MCF 10A (cell line): ENCODE measurements at places on chromosomes 13 and 19. TPM values are rescaled to one million over a fixed set of nuclear protein-coding genes. Genes with fewer than 3 reads are reported as not detected.

The TMEM150B gene
- total RNA-seq, result not detected in 2 replicates

GRCh38 chr13:22285867-22286266 lies 615.0 kb downstream of the FGF9 start:
- DNase-seq, result no peak

GRCh38 chr13:97889803-97890202 lies 63.7 kb upstream of the IPO5 start:
- no peak for DNase-seq

- peak; percentile 33 for DNase-seq
Measured at GRCh38 chr13:43874504-43875092, 4.9 kb downstream of the CCDC122 start.

DNA sequence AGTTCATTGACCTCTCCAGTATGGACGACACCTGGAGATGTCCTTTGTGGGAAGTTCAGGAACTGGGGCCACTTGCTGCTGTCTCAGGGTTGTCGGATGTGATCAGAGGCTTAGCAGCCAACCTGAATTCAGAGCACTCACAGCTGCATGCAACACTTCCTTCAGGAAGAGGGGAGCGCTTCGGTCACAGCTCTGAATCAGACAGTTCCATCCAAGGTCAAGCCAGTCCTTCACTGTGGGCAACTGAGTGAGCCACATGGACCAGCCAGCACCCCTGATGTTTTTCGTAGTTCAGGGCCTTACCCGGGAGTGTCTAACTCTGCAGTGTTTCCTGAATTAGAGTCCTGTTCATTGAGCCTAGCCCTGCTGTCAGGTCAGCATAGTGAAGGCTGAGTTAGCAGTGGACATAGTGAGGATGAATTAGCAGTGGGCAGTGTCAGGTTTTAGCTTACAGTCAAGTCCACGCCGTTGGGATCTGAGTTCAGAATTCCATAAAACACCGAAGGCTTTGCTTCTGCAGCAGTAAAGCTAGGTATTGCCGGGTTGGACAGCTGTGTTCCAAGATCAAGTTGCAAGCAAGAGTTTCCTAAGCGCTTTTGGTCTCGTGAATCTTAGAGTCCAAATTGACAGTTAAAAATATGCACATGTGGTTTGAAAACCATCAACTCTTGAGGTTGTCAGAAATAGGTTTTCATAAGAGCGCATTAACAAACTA lies 5.1 kb downstream of the ZNF555 start:
- no peak for DNase-seq

GRCh38 chr13:20787180-20787579 lies 13.4 kb upstream of the EEF1AKMT1 start:
- no peak for DNase-seq

DNA sequence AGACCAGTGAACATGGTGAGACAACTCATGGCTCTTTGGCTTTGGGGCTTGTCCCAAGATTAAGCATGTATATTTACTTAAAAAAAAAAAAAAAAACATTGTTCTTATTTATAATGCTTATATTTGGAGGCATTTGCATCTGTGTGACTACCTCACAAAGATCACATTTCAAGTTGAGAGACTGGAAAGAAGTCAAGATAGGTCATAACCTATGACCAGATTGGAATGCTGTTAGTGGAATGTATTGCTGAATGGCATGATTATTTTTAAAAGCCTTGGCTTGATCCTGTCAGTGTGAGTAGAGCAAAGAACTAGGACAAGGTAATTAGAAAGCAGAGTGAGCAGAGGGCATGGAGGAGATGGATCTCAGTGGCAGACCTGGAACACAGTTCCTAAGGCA lies 214.6 kb downstream of the OXGR1 start:
- peak; percentile 31 for DNase-seq

The ZNF665 gene
- not detected in 2 replicates for total RNA-seq

DNA sequence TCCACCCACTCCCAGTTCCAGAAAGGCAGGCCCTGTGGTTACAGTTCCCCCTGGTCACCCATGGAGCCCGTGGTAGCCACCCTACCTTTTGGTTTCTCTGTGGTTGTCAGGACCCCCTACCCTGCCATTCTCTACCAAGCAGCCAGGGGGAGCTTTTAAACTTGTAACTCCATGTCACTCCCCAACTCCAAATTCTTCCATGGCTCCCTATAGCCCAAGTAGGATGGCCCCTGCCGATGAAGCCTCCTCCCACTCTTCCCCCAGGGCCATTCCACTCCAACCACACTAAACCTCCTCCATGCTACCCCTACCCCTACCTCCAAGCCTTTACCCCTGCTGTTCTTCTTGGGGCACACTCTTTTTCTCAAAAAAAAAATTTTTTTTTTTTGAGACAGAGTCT lies 2.2 kb downstream of the S1PR2 start:
- peak; percentile 46 for DNase-seq

DNA sequence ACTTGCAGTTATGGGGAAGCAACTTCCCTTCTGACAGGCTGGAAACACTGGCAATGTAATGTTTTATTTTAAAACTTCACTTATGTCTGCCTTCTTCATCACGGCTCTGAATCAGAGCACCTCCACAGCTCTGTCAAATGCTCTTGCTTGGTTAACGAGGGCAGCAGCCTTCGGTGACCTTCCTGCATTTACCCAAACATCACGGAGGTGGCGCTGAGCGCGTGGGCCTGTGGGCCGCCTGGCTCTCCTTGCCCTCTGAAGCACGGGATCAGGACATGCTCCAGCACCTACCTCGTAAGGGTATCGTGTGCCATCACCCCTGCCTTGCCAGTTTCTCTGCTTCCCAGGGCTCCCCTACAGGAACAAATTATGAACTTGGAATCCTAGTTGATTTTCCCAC lies 310.0 kb downstream of the TEX29 start:
- DNase-seq, result no peak

The TMEM143 gene
- 6.0 and 7.6 TPM in 2 replicates for total RNA-seq

- DNase-seq, result no peak
Measured at GRCh38 chr13:83883061-83883523, 818 bp upstream of the SLITRK1 start.

DNA sequence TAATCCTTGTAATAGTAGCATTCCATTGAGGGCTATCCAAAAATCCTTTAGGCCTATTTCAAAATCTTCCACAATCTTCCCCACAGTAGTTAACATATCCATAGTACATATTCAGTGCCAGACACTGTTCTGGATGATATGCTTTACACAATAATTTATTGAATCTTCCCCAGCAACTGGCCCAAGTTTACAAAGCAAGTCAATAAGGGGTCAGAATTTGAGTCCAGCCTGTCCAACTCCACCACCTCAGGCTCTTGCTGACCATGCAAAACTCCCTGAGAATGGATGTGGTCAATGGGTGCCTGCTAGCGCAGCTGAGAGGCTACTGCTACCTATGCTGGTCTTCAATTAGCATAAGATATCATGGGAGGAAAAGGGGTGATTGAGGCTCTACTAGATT lies 529.6 kb downstream of the FGF9 start:
- DNase-seq, result no peak

The KANK3 gene
- 0.79 and 1.2 TPM in 2 replicates for total RNA-seq

The OVOL3 gene
- total RNA-seq, result not detected in 2 replicates

DNA sequence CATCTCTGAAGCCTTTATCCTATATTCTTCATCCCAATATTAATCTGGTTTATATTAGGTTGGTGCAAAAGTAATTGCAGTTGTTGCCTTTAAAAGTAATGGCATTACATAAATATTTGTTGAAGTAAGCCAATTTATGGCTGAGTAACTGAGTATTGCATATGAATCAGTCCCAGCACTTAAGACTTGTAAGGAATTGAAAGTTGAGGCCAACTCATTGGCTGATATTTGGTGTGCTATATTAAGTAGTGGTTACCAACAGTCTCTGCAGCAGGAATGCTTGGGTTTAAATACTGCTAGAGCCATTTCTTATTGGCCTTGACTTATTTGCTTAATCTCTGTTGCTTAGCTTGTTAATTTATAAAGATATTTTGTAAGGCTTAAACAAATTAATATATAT lies 460.7 kb downstream of the GPC6 start:
- no peak for DNase-seq

- no peak for DNase-seq
Measured at GRCh38 chr19:6402837-6403608, 10.1 kb upstream of the GTF2F1 start.

DNA sequence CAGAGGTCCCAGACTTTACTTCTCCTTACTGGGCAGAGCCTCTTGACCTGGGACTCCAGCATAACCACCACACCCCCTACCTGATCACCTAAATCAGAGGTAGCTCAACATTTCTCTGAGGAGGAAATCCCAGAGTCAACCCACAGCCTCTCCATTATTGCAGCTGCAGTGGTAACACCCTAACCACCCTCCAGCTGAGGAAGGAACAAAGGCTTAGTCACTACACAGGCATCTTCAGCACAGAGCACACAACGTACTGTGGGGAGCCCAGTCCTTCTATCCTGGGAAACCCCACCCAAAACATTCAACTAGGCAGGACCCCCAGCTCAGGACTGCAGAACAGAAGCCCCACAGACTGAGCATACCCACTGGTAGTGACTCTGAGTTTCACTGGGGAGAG lies 824.7 kb upstream of the SLITRK5 start:
- no peak for DNase-seq

- peak; percentile 43 for DNase-seq
Measured at GRCh38 chr19:46678110-46678732, 17.2 kb upstream of the DACT3 start.

The ZNF99 gene
- not detected in 2 replicates for total RNA-seq

DNA sequence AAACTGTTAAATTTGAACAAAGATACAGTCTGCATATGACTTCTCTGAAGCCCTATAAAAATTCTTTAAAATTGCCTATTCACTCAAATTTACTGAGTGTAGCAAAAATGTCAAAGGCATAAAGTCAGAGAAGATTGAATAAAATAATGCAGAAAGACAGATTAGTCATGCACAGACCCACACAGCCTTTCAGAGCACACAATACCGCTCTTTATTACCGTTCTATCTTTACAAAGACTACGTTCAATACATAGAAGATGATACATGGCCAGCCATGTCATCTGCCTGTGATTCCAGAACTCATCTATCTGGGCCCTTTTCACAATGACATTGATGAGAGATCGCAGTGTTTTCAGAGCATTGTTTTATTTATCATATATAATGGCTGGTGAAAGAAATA lies 107.2 kb downstream of the URI1 start:
- no peak for DNase-seq

GRCh38 chr19:33804021-33804799 lies 7.5 kb downstream of the KCTD15 start:
- DNase-seq, result peak; percentile 94

The SKA3 gene
- total RNA-seq, result 5.9 and 16.4 TPM in 2 replicates

GRCh38 chr19:52735734-52736133 lies 890 bp upstream of the ZNF611 start:
- DNase-seq, result peak; percentile 60

- no peak for DNase-seq
Measured at GRCh38 chr19:9456018-9456689, 20.8 kb upstream of the ZNF266 start.

The VSIG10L gene
- 0.58 and 0.74 TPM in 2 replicates for total RNA-seq

DNA sequence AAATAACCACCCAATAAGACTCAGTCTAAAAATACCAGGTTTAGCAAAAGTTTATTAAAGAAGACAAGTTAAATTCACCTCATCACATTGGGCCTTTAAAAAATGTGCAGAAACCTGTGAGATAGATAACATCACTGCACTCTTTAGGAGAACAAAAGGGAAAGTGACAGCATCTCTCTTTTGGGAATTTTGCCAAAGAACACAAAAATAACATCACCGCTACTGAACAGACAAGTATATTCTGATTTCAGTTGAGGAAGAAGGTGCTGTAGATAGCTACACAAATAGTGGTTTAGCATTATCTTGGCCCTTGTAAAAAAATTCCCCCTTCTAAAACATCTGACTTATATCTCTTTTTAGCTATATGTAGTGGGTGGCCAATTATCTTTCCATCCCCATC lies 244.7 kb downstream of the VWA8 start:
- no peak for DNase-seq

DNA sequence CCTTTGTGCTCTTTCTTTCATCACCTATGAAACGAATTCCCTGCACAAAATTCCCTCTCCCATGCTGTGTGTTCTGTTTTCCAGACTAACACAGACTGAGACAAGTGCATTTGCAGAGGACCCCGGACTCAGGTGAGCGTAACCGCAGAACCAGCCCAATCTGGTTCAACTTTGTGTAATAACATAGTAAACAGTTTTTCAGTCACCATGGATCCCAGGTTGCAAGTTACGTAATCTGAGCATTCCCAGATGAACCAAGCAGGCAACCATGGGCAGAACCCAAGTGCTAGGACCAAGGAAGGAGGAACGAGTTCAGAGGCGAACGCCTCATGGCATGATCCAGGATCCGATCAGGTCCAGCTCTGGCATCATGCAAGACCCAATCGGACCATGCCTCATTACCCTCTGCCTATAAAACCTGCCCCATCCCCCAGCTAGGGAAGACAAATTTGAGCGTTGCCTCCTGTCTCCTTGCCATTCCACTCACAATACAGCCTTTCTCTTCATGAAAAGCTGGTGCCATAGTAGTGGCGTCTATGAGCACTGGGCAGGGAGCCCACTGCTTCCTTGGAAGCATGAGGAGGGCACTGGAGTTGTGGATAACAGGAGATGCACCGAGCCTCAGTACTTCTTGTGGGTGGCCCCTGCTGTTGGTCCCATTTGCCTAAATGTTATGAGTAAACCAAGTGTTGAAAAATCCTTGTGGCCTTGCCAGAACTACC lies 107.6 kb downstream of the ABCC4 start:
- DNase-seq, result peak; percentile 5

- DNase-seq, result no peak
Measured at GRCh38 chr19:41564515-41565378, 11.2 kb upstream of the CEACAM21 start.

The SYT3 gene
- total RNA-seq, result not detected in 2 replicates

DNA sequence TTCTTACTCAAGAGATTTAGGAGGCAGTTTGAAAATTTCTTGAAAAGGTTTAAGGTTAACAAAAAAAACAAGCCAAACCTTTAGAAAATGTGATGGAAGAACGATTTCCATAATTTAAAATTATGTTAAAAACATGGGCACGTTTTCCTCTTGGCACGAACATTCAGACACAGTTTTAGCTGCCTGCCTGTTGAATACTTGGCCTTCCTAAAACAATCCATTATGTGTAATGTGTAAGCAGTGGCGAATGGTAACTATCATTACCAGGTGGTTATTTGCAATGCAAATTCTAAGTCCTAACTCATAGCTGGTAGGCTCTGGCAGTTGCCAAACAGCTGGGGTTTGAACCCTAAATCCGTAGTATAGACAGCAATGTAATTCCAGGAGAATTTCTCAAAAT lies 1425.7 kb upstream of the SLC10A2 start:
- no peak for DNase-seq

GRCh38 chr19:48654299-48655059 lies 8.5 kb upstream of the CA11 start:
- no peak for DNase-seq

DNA sequence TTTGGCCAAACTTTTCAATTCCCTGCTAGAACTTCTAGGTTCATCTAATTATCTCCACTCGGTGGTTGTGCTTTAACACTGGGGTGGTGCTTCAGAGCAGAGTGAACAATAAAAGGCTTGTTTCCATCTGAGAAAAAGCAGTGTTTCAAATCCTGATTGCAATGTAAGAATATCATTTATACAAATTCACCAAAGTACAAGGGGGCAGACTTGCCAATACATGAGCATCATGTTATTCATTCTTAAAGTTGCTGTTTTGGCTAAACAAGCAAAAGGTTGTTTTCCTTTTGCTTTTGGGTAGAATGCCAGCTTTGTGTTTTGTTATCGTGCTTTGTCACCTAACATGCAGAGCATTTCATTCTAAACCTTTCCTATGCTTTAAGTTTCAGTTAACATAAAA lies 78.5 kb upstream of the UBAC2 start:
- no peak for DNase-seq

GRCh38 chr13:97388373-97388772 lies 45.6 kb upstream of the RAP2A start:
- DNase-seq, result no peak

GRCh38 chr13:71219698-71220415 lies 647.1 kb downstream of the DACH1 start:
- DNase-seq, result no peak

The GPR4 gene
- total RNA-seq, result not detected in 2 replicates

GRCh38 chr13:81318231-81319019 lies 977.5 kb upstream of the SPRY2 start:
- no peak for DNase-seq
